ENCODE measurements at places on chromosomes 7 and 10. TPM values are rescaled to one million over a fixed set of nuclear protein-coding genes. Genes with fewer than 3 reads are reported as not detected.

The CALHM1 gene
- not detected for total RNA-seq

The COBL gene
- total RNA-seq = not detected

The CYP3A7 gene
- 0.07 TPM for total RNA-seq

The RBM20 gene
- not detected for total RNA-seq

The GARIN1A gene
- total RNA-seq = 0.53 TPM

The SPAM1 gene
- not detected for total RNA-seq

The CALHM3 gene
- total RNA-seq = not detected

The NRBF2 gene
- total RNA-seq = 21.3 TPM

The PDE1C gene
- total RNA-seq = 0.43 TPM

The TECPR1 gene
- total RNA-seq = 46.7 TPM

The TMEM236 gene
- 0.14 TPM for total RNA-seq

The CCL26 gene
- not detected for total RNA-seq

The NPTX2 gene
- total RNA-seq = 0.40 TPM

The CHST3 gene
- 17.2 TPM for total RNA-seq

The CACNB2 gene
- not detected for total RNA-seq

The ACHE gene
- total RNA-seq = 0.13 TPM

The AIMP2 gene
- 75.0 TPM for total RNA-seq

The NODAL gene
- total RNA-seq = not detected

The CLEC2L gene
- not detected for total RNA-seq

The SMIM30 gene
- total RNA-seq = 49.1 TPM

The UTF1 gene
- total RNA-seq = not detected

The MBLAC1 gene
- total RNA-seq = 1.3 TPM

The PAPSS2 gene
- total RNA-seq = 106 TPM

The PSD gene
- 0.07 TPM for total RNA-seq

The PDE6C gene
- not detected for total RNA-seq

The CABCOCO1 gene
- 0.07 TPM for total RNA-seq

The ACTL6B gene
- not detected for total RNA-seq

The PAX4 gene
- total RNA-seq = not detected

The H2BK1 gene
- not detected for total RNA-seq

The FZD1 gene
- 3.8 TPM for total RNA-seq

The TMEM139 gene
- total RNA-seq = not detected

The ADIRF gene
- total RNA-seq = 15.3 TPM

The LAMB1 gene
- 673 TPM for total RNA-seq

The PROSER2 gene
- total RNA-seq = 10.2 TPM

The ELFN1 gene
- 0.53 TPM for total RNA-seq

The HOXA11 gene
- not detected for total RNA-seq

The WNT8B gene
- total RNA-seq = not detected

The PTPN20 gene
- 0.57 TPM for total RNA-seq

The CFAP69 gene
- total RNA-seq = 3.5 TPM

The BEND7 gene
- 12.9 TPM for total RNA-seq

The STEAP4 gene
- total RNA-seq = under 0.01 TPM

The JCAD gene
- 51.1 TPM for total RNA-seq

The HERC4 gene
- total RNA-seq = 105 TPM

The OIT3 gene
- under 0.01 TPM for total RNA-seq
